ENCODE measurements at places on chromosomes 11 and 22.
A peak's percentile ranks its signal among the peaks of the same experiment; 100 is the strongest.

GRCh38 chr11:115528225-115528624, 24.0 kb upstream of the CADM1 start:
- no peaks in the 10 kb centered on the region for H3K27me3 ChIP-seq
- no peak for DNase-seq
- no peaks in the 10 kb centered on the region for H3K36me3 ChIP-seq
- H3K4me1 ChIP-seq: no peaks in the 10 kb centered on the region
- H3K4me3 ChIP-seq: no peak overlapping the region

- DNase-seq: no peak
- H3K4me3 ChIP-seq: no peak overlapping the region
- H3K27ac ChIP-seq: no peak overlapping the region
- H3K27me3 ChIP-seq: no peaks in the 10 kb centered on the region
- no peaks in the 10 kb centered on the region for H3K4me1 ChIP-seq
These were observed 4.5 kb downstream of the IGLL1 start for GRCh38 chr22:23575601-23576000.

DNA sequence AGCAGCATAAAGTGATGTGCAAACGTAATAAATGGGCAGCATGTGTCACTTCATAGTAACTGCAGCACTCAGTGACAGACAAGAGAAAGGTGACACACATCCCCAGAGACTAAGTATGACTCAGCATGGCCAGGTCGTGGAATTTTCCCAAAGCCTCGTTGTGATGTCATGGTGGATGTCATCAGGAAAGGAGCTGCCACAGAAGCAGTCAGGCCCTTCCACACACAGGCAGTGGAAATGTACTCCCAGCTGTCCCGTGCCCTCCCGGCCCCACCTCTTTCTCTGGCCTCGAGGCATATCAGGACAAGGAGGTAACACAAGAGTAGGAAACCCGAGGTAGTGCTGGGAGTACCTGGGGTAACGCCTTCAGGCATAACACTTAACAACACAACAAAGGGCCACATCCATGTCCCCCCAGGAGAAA, 8.1 kb downstream of the PC start:
- no peaks in the 10 kb centered on the region for H3K4me1 ChIP-seq
- no peaks in the 10 kb centered on the region for H3K36me3 ChIP-seq
- H3K27me3 ChIP-seq: no peaks in the 10 kb centered on the region
- H3K4me3 ChIP-seq: no peak overlapping the region
- H3K27ac ChIP-seq: no peak overlapping the region

DNA sequence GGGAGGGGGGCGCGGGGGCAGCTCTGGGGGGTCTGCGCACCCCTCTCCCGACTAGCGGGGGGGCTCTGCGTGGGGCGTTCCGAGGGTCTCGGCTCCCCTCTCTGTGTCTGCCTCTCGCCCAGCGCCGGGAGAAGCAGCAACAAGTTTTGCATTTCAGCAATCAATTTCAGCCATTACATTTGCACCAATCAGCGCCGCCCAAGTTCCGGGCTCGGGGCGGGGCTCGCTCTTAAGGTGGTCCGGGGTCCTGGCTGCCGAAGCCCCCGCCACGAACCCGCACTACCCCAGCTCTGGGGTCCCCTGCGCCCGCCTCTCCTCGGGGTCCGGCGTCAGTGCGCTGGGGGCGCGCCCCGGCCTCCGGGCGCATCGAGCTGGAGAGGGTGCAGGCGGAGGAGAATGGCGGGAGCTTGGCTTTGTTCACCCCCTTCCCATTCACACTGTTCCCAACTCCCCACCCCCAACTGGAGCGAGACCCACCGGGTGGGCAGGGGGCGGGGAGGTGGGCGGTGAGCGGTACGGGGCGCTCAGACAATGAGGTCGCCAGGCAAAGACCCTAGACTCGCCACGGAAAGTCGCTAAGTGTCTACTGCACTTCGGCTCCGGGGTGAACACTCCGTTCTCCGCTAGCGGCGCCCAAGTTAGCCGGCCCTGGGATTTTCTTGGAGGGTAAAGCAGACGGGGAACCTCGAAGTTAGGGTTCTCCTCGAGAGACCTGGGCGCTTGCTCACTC, at the start of gene MN1:
Gene MN1, minus strand, starts transcription at position 141 of the 730 bp plus-strand sequence. CDS start 1,213 bp downstream, outside the sequence.
- H3K27ac ChIP-seq: peak within 1 kb of the TSS; percentile 92
- peaks cover 44% of the 10 kb centered on the region for H3K4me1 ChIP-seq
- peak within 1 kb of the TSS; percentile 62 for H3K4me3 ChIP-seq
- peak; percentile 89 for DNase-seq
- H3K27me3 ChIP-seq: peaks cover 26% of the 10 kb centered on the region

All from upper lobe of left lung (tissue), 6 donors.